Hippocampal formation (tissue), 2 donors: ENCODE measurements at places on chromosomes 12 and 14.

DNA sequence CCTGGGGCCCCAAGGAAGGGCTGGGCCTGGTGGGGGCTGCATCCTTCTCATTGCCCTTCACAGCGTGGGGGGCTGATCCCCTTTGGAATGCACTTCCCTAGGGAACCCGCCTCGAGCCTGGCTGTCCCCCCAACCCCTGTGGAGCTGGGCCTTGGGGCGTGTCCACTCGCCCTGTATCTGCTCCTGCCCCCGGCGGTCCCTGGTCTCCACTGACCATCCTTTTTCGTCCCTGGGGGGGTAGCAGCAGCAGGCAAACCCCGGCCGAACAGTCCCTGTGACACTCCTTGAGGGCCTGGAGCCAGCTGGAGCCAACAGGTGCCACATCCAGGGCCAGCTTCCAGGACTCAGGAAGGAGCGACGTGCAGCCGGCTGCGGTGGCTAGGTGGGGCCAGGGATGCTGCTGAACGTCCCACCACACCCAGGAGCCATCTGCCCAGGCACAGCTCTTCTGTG is 9.4 kb upstream of the GPR132 start:
- DNase-seq, result no peak

GRCh38 chr12:98224584-98225221 is 290.7 kb upstream of the TMPO start:
- DNase-seq, result no peak

DNA sequence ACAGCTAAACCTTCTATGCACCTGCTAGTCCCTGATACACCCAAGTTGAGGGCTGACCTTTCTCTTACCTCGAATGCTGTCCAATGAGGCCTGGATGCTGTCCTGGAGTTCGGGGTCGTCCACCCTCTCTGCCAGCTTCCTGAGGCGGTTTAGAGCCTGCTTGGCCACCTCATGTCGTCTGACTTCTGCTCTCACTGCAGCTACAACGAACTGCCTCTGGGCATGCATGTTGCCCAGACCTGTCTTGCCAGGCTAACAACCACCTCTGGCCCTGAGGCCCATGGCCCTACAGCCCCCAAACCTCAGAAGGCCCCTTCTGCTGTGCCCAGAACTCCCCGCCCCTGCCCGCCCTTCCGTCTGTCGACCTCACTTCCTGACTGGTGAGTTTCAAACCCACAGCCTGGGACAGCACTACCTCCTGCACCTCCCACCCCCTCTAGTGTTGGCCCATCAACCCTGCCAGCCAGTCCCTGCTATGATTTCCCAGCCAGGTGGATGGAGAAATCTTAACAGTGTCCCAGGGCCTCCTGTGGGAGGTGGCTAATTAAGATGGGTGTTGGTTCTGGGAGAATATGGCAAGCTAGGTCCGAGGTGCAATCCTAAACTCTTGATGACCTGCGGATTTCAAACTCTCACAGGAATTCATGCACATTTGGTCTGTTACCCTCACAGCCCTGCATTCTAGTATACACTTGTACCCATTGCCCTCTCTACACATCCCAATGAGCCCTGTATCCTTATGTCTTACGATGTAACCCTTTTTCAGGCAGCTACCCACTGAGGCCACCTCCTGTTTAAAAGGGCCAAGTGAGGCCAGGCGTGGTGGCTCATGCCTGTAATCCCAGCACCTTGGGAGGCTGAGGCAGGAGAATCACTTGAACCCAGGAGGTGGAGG is 2.7 kb upstream of the TSPAN31 start:
- DNase-seq, result no peak

- DNase-seq, result no peak
Observed at GRCh38 chr12:61514016-61514415, 746.2 kb upstream of the USP15 start.

GRCh38 chr14:30691751-30692398 is 69.8 kb downstream of the SCFD1 start:
- no peak for DNase-seq

- no peak for DNase-seq
Observed at GRCh38 chr12:76417116-76417515, 68.9 kb upstream of the BBS10 start.
